Pancreas (tissue), 10 donors: ENCODE measurements at places on chromosomes 7 and 10.

DNA sequence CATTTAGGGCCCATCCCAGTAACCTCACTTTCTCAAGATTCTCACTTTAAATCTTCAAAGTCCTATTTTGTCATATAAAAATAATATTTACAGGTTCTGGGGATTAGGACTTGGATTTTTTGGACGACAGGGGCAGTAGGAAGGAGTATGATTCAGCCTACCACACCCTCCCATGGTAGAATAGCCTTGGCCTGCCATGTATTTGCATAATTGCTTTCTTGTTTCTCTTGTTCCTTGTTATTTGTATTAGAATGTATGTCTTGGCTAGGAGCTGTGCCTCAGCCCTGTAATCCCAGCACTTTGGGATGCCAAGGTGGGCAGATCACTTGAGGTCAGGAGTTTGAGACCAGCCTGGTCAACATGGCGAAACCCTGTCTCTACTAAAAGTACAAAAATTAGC, 92.5 kb downstream of the ELAPOR2 start:
- DNase-seq, result no peak

DNA sequence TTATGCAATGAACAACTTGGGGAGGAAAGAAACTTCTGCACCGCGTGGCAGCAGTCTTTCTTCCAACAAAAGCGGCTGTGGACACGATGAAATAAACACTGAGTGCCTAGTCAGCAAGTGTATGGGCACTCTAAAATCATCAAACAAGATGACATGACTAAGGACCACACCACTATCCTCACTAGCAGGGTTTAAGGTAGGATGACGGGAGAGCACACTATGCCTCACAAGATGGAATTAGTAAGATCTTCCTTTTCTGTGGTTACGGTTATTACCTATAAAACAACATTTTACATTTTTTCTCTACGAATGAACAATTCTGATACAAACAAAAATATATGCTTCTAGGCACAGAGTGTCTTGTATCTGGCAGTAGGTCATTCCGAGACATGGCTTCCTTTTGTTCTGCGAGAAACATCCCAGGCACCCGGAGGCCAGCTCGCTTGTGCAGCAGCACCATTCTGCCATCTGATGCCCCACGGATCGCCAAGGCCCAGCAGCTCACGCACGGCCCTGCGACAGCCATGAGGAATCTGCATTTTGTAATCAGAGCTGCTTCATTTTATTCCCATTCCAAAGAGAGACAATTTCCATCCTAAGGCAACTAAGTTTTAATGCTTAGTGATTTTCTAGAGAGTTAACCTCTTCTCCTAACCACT, 54.1 kb upstream of the NCAPG2 start:
- DNase-seq, result no peak

GRCh38 chr7:157445246-157445955, 108.6 kb downstream of the DNAJB6 start:
- DNase-seq, result peak; percentile 41

GRCh38 chr7:91083855-91084644, 180.2 kb upstream of the FZD1 start:
- DNase-seq, result no peak

DNA sequence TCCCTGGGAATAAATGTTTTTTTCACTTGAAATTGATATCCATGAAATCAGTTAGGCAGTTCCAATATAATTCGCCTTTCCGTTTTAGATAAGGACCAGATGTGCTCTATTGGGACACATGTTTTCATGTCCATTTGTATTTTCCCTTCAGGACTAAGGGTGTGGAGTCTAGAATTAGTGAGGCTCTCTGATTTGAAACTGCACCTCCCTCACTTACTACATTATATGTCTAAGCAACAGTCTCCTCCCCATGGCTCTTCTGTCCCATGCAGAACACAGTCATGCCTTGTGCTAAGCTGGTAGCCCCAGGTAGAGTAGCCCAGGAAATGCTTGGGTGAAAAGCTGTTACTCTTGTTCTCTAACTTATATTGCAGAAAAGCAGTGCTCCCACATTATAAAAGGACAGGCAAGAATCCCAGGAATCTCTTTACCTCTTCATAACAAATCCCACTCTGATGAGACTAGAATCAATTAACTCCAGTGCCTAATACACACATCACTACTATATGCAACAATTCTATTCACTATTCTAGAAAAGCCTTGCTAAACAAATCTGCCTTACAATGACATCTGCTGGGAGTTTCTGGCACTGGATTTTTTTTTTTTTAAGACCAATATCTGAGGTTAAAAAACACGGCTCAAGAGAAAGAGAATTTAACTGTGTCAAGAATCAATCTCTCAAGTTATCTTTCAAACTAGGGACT, 293.9 kb downstream of the SNX13 start:
- DNase-seq, result no peak

DNA sequence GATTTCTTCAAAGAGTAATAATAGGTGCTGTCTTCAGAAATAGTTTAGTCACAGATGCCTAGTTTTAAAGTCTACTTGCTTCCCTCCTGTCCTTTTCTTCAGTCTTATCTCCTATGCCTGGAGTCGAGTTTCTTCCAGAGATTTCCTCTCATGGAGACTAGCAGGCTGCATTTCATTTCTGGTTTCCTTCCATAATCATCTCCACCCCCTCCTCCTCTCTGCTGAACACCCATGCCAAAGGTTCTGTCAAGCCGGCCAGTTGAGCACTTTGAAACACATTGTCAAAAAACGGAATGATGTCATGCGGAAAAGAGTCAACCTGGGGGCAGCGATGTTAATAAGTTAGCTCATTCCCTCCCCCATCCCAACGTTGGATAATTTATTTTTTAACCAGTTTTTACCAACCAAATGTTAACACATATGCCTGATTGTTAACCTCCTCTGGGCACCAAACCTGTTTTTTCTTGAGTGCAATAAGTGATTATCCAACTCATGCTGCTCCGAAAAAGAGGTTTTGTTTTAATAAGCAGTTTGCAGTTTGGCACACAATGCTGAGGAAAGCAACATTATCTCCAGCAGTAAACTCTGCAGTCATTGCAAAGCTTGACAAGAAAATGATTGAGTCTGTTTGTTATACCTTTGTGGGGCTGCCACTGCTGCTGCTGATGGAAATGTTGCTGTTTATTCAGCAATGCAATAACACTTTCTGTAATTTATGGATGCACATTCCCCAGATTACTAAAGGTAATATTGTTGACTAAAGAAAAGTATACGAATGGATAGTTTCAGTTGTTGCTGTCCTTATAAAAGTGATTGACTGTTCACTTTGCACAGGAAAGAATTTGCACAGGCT, 161.6 kb downstream of the LRMDA start:
- DNase-seq, result no peak

GRCh38 chr7:22094413-22095342, 149.0 kb upstream of the CDCA7L start:
- no peak for DNase-seq

- no peak for DNase-seq
Observed at GRCh38 chr7:137388916-137389315, 45.4 kb upstream of the PTN start.

DNA sequence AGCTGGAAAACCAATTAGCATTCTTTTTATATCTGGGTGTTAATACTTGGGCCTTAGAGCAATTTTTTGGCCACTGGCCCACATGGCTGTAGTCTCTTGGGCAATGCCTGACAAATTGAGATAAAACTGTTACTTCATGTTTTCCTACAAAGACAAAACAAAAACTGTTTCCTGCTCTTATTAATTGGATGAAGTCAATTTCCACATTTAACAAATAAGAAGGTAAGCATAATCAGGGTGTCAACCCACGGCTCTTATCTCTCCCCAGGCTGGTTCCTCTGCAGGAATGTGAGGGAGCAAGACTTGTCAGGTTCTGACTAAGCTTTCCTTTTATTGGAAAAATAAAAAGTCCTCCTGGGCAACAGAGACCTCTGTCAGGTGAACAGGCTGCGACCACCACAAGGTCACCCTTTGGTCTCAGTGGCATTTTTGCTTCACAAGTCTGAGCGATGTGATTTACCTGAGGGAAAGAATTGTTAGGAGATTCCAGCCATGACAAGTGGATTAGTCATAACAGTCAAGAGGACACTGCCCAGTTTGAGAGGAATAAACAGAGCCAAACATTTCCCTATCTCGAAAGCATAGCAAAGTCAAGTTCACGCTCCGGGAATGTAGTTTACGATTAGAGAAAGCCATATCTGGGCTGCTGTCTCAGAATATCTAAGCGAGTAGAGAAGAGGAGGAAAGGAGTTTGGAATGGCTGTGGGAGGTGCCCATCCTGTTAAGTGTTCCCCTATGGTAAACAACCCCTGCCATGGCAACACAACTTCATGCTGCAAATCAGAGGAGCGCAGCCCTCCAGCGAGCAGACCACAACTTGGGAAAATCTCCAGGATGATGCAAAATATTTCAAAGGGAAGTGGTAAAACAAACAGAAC, 144.4 kb downstream of the TES start:
- DNase-seq, result peak; percentile 61

DNA sequence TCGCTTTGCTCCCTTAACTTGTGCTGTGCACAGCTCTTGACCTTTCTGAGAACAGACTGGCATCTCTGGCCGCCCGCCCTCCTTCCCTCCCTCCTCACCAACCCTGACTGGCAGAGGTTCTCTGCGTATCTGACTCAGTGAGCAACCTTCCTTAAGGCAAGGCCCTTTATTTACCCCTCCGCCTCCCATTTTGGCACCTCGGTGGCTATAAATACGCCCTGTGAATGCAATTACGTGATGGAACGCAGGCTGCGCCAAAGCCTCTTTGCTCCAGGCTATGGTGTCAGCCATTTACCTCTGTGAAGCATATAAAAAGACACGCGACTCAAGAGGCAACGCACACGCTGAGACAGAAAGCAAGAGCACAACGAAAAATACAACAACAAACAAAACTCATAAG, 764.3 kb downstream of the SUGCT start:
- no peak for DNase-seq

- DNase-seq, result no peak
Observed at GRCh38 chr7:36260481-36260880, 107.4 kb downstream of the EEPD1 start.

DNA sequence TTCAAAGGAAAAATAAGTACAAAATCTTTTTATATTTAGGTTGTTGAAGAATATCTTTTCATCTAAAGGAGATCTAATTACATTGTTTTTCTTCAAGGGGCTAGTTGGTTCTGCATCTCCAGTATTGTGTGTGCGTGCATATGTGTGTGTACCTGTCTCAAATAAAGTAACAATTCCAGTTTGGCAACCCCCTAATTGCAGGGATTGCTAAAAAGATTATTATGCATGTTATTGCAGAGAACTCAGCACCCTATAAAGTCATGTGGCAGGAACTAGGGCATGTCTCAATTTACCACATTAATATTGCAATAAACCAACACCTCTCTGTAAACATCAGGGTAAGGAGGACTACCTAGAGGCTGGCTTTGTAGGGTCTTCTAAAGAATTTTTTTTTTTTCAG, 37.0 kb downstream of the MRPS33 start:
- no peak for DNase-seq

DNA sequence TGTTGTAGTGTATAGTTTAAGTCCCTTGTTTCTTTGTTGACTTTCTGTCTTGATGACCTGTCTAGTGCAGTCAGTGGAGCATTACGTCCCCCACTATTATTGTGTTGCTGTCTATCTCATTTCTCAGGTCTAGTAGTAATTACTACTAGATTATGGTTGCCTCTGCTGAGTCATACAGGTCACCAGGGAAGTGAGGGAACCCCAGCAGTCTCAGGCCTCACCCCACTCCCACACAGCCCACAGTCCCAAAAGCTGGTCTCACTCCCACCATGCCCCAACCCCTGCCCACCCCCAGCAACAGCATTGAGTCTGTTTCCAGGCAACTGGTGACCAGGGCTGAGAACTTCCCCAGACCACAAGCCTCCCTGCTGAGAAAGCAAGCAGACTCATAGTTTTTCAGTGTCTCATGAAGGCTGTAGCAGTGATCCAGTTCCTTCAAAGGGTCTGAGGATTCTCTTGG, 88.0 kb downstream of the PLXDC2 start:
- no peak for DNase-seq

DNA sequence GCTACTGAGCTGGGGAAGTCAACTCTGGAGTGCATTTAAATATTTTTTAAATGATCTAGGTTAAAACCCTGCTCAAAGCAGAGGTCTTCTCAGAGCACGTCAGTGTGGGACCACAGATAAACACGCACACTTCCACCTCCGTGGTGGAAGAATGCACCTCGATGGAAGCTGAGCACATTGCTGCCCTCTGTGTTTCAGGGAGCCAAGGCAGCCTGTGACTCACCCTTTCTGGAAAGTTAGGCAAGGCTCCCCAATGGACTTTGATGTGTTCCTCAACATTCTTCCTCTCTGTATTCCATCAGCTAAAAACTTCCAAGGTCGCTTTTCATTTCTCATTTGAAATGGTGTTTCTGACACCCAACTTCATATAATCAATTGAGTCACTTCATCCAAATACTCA, 170.8 kb upstream of the KMT2E start:
- DNase-seq, result no peak

DNA sequence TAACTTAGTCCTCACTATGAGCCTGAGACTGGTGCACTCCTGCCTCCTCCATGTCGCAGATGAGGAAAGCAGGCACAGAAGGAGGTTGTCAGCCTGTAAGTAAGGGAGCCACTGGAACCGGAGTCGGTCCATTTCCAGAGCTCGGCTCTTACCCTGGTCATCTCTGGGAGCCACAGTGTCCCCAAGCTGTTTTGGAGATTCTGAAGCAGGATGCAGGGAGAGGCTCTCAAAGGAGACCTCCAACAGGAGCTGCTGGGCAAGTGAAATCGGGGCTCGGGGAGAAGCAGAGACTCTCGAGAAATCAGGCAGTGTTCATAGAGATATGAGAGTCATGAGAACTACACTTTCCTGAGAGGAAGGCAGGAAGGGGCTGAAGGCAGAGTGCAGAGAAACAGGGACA, 39.0 kb downstream of the VSTM4 start:
- DNase-seq, result no peak

DNA sequence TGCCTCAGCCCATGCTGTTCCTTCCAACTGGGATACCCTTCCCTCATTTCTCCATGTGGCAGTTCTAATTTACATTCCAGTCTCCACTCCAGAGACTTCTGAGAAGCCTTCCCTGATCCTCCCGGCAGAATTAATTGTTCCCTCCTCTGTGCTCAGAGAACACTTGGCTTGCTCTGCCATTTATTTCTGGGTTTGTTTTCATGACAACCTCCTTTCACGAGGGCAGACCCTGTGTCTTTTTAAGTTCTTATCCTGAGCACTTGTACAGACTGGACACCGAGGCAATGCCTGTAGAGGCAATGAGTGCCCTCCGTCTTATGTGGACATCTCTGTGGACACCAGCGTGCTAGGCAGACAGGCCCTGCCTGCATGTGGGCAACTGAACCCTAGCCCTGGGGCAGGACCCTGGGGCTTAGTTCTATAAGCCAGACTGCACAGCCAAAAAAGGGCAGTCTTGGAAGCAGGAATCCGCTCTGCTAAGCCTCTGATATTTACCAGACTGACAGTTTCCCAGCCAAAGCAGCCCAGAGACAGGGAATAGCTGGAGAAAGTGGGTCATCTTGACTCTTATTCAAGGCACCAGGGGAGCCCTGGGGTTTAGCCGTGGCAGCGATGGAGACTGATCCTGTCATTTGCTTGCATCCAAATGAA, 474.0 kb downstream of the RPS24 start:
- no peak for DNase-seq

- DNase-seq, result no peak
Observed at GRCh38 chr7:85061456-85061855, 125.4 kb downstream of the SEMA3D start.

- no peak for DNase-seq
Observed at GRCh38 chr7:153457746-153458145, 594.5 kb upstream of the DPP6 start.
